ENCODE measurements at places on chromosomes 7 and 10.

DNA sequence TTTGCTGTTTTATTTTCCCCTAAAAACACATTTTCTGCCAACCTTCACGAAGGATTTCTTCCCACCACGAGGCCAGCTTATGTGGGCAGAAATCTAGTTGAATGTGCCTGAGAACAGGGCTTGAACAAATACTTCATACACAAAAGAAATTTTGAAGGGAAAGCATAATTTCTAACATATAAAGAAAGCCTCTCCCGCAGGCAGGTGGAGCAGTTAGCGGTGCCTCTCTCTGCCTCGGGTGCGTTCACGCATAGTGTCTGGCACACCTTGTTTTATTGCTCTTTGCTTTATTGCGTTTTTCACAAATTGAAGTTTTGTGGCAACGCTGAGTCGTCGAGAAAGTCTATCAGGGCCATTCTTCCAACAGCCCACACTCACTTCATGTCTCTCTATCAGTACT lies 7.0 kb upstream of the CSGALNACT2 start:
- DNase-seq = no peak

DNA sequence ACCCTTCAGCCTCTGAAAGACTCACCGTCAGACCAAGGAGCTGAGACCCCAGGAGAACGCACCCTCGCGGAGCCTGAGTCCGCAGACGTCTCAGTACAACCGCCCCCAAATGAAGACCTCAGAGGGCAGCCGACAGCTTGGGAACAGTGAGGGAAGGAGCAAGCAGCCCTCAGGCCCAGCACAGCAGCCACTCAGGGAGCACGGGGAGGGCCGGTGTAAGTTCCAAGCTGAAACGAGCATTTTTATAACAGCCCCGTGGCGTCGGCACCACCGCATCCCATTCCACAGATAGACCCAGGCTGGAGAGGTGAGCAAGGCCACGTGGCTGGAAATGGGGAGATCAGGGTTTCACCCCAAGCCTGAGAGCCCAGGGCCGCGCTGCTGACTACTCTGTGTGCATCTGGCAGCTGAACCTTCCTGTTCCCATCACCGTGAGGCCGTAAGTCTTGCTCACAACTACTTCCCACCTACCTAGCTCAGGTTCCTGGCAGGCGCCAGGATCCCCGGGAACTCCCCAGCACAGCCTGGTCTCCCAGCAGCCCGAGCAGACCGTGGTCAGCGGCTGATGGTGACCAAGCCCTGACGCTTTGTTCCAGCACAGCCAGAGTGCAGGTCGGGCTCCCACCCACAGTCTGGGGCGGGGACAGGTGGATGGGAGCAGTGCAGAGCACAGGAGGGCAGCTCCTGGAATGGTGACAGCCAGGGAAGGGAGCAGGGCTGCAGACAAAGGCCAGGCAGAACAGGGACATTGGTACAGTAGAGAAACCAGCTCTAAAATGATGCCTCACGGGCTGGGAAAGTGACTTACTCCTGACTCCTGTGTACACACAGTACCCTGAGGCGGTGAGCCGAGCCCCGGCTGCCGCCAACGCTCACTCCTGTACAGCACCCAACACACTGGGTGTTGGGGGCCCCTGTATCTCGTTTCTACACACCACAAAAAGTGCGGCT lies 6.1 kb upstream of the NOM1 start:
- DNase-seq = no peak

GRCh38 chr7:85525676-85526075 lies 338.8 kb upstream of the SEMA3D start:
- no peak for DNase-seq

- DNase-seq = peak; percentile 40
Observed at GRCh38 chr7:48337012-48337621, 165.9 kb downstream of the ABCA13 start.

GRCh38 chr10:71534568-71535194 lies 138.0 kb downstream of the CDH23 start:
- DNase-seq = no peak

- DNase-seq = peak; percentile 42
Observed at GRCh38 chr7:123966936-123967335, 41.9 kb downstream of the SPAM1 start.

All from AML-193 (cell line).